ENCODE measurements at places on chromosomes 3 and 15.

DNA sequence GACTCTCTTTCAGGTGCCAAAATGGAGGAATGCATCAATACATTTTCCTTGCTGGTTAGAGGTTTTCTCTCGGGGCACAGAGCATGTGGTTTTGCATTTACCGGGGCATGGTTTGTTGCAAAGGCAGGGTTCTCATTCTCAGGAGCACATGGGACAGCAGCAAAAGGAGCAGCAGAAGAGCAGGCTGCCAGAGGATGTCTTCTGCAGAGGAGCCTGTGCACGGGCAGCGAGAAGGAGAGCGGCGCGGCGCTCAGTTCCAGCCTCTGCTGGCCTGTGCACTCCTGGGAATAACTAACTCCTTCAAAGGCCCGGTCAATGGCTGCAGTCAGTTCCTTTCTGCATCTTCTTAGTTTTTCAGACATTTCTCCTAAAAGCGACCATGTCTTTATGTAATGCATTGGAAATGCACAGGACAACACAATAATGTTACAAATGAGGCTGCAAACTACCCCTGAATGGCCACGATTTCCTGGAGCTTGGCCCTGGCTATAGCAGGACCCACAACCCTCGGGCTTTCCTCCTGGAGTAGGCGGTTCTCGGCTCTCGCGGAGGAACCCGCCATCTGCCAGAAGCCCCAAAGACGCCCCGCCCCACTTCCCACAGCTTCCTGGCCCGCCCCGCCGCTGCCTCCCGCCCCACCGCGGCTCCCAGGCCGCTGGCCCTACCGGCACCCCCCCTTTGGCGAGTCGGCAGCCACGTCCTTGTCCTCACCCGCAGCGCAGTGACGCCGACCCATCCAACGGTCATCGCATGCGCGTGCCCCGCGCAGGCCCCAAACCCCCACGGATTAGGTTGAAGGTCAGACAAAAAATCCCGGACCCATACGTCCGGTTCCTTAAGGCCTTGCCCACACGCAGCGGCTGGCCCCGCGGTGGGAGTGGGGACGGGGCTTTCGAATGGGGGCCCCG lies at the start of gene C3orf62:
Gene C3orf62 (minus strand): TSS at position 758 of the 908 bp plus-strand sequence. CDS start 360 bp downstream, at position 398.
- peak; percentile 36 for DNase-seq

- no peak for DNase-seq
These were observed 19.5 kb upstream of the TRANK1 start for GRCh38 chr3:36964331-36964730.

- peak; percentile 70 for DNase-seq
These were observed 62.0 kb upstream of the BCL6 start for GRCh38 chr3:187807086-187807862.

GRCh38 chr3:149466192-149466591 lies 8.3 kb upstream of the TM4SF4 start:
- peak; percentile 77 for DNase-seq

- peak; percentile 34 for DNase-seq
These were observed 27.5 kb upstream of the MASP1 start for GRCh38 chr3:187318819-187319616.

GRCh38 chr15:72920551-72920950 lies 131.7 kb upstream of the NEO1 start:
- no peak for DNase-seq

- no peak for DNase-seq
These were observed 4.4 kb upstream of the BAHD1 start for GRCh38 chr15:40436116-40436891.

DNA sequence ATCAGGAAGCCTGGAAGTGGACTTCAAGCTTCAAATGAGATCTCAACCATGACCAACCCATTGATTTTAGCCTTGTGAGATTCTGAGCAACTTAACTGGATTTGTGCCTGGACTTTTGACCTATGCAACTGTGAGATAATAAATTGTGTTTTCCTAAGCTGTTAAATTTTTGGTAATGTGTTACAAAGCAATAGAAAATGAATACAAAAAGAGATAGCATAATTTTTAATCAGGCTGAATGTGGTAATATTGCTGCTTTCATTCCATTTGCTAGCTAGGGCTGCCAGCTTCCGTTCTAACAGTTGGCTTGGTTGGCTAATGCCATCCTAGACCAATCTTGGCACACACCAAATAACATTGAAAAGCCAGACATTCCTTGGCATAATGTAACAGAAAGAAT lies 12.2 kb downstream of the PROS1 start:
- DNase-seq = no peak

DNA sequence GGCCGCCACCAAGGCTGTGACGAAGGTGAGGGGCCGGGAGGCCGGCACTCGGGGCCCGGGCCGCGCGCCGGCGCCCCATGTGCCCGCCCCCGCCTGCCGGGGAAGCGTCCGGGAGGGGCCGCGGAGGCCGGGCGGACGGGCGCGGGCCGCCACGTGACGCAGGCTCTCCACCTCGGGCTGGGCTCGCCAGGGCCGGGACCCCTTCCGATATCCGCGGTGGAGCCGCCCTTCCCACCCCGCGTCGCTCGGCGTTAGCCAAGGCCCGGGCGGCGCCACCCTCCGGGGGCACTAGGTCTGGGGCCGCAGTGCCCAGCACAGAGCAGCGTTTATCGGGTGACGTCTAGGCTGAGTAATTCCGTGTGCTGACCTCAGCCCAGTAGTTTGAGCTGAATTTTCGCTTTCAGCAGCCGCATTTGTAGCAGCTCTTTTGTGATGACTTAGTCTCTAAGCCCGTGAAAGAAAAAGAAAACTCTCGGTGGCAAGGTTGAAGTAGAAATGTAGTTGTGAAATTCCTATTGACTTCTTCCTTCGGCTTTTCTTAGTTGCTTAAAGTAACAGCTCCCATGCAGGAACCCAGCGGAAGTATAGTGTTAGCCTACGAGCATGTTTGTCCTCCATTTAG lies 885 bp downstream of the CDV3 start:
- peak; percentile 31 for DNase-seq

- no peak for DNase-seq
These were observed at the start of gene CAND2 for GRCh38 chr3:12796171-12797123. Gene CAND2, plus strand, starts transcription at chr3:12796680. Its CDS starts 41 bp downstream, at chr3:12796721.

- no peak for DNase-seq
These were observed 48.8 kb downstream of the ACAP2 start for GRCh38 chr3:195394024-195394423.

DNA sequence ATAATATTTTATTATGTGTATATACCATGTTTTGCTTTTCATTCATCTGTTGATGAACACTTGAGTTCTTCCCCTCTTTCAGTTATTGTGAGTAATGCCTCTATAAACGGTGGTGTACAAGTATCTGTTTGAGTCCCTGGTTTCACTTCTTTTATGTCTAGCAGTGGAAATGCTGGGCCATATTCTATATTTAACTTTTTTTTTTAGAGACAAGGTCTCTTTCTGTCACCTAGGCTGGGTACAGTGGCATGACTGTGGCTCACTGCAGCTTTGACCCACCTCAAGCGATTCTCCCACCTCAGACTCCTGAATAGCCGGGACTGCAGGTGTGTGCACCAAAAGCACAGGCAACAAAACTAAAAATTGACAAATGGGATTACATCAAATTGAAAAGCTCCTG lies 19.9 kb downstream of the GOLM2 start:
- no peak for DNase-seq

GRCh38 chr15:79371591-79371990 lies 60.5 kb upstream of the MINAR1 start:
- DNase-seq = no peak

DNA sequence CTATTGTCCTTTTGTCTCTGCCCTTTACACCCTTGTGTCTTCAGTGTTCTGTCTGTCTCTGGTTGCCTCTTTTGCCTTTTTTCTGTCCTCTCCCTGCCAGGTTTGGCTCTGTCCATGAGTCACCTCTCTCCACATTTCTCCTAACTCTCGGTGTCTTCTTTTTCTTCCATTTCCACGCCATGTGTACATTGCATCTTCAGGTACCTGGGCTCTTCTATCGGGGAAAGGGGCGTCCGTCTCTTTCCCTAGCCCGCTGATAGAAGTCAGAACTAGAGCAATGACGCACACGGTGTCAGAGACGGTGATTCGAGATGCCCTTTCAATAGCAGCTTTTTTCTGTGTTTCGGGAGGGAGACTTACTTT lies 641 bp downstream of the OPA1 start:
- DNase-seq = no peak

- DNase-seq = no peak
These were observed 167.3 kb downstream of the SLCO3A1 start for GRCh38 chr15:92020804-92021203.

DNA sequence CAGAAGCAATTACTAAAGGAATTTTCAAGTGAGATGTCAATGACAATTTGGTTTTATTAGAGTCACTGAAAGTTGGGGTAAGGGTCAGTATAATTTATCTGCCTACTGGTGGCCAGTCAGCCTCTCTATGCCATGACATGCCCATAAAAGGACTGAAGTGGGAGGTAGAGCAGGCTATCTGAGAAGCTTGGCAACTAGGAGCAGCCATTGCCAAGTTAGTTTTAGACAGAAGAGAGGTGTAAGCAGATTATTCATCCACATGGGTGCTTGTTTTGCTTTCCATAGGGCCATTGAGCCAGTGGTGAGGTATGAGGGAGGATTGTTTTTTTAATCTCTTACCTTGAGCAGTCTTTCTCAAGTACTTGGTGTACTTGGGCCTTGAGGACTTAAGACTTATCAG lies 8.1 kb upstream of the RBP1 start:
- DNase-seq = no peak

GRCh38 chr15:65902373-65902772 lies 33.1 kb downstream of the RAB11A start:
- DNase-seq = no peak

- DNase-seq = no peak
These were observed 85.1 kb upstream of the NANOGP8 start for GRCh38 chr15:35170207-35170606.

DNA sequence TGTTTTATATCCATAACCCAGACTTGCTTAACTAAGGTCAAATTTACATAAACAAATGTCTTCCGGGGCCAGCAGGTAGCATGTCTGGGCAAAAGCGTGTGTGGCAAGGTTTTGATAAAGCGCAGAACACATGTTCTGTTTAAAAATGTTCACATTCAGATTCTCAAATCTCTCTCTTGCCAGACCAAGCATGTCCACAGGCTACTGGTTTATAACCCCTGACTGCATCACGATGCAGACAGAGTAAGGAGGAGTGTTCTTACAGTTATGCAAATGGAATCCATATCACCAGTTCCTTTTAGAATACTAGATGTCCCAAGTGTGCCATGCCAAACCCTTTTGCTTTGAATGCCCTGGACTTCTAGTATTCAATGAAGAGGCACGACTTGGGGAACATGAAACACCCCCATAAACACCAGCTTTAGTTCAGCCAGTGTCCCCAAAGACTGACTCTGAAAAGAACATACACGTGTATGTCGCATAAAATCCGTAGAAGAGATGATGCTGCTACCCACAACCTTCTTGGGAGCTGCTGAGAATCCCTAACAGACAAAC lies 412.0 kb downstream of the CNTN4 start:
- DNase-seq = no peak

DNA sequence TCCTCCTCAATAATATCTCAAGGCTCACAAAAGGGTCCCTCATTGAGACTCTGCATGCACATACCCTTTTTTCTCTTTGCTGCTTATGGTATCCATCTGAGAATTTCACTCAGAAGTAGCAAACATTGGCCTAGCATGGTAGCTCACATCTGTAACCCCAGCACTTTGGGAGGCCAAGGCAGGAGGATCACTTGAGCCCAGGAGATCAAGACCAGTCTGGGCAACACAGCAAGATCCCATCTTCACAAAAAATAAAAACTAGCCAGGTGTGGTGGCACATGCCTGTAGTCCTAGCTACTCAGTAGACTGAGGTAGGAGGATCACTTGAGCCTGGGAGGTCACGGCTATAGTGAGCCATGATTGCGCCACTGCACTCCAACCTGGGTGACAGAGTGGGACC lies 11.7 kb downstream of the LRIG1 start:
- DNase-seq = no peak

GRCh38 chr3:69872783-69873378 lies 126.7 kb upstream of the SAMMSON start:
- no peak for DNase-seq

GRCh38 chr15:27358751-27359434 lies 387.9 kb downstream of the GABRG3 start:
- no peak for DNase-seq

- DNase-seq = no peak
These were observed 162.2 kb downstream of the APBA2 start for GRCh38 chr15:29048011-29048410.

DNA sequence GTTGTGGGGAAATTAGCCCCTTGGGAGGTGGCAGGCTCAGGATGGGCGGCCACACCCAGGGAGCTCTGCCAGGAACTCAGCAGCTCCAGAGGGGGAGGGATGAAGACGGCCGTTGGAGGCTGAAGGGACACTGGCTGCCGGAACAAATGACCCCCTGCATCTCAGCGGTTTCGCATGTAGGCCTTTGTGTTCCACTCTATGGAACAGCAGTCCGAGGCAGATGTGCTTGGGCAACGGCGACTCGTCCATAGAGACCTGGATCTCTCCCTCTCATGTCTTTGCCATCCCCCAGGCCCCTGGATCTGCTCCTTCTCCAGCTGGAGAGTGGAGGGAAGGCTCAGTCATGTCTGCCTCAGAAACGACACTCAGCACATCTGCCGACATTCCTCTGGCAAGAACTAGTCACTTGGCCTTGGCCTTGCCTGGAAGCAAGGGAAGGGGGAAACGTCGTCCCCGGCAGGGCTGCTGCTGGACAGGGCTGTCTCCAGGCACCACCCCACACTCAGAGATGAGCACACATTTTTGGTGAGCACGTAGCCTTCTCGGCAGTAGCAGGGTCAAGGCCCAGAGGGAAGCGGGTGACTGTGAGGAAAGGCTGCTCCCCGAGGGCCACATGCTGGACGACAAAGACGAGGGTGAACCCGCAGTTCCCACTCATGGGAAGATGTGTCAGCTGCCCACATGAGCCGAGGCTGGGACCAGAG lies 83.8 kb downstream of the ASB7 start:
- no peak for DNase-seq

- DNase-seq = no peak
These were observed 73.5 kb downstream of the LPP start for GRCh38 chr3:188227442-188227841.

DNA sequence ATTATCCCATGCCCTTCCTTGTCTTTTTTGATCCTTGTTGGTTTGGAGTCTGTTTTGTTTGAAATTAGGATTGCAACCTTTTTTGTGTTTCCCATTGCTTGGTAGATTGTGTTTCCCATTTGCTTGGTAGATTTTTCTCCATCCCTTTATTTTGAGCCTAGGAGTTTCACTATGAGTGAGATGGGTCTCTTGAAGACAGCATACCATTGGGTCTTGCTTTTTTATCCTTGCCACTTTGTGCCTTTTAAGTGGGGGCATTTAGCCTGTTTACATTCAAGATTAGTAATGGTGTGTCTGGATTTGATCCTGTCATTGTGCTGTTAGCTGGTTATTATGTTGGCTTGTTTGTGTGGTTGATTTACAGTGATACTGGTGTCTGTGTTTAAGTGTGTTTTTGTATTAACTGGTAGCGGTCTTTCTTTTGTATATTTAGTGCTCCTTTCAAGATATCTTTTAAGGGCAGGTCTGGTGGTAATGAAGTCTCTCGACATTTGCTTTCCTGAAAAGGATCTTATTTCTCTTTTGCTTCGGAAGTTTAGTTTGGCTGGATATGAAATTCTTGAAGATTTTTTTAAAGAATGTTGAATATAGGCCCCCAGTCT lies 70.8 kb downstream of the AKAP13 start:
- no peak for DNase-seq
